ENCODE measurements at places on chromosomes 3 and 15.

DNA sequence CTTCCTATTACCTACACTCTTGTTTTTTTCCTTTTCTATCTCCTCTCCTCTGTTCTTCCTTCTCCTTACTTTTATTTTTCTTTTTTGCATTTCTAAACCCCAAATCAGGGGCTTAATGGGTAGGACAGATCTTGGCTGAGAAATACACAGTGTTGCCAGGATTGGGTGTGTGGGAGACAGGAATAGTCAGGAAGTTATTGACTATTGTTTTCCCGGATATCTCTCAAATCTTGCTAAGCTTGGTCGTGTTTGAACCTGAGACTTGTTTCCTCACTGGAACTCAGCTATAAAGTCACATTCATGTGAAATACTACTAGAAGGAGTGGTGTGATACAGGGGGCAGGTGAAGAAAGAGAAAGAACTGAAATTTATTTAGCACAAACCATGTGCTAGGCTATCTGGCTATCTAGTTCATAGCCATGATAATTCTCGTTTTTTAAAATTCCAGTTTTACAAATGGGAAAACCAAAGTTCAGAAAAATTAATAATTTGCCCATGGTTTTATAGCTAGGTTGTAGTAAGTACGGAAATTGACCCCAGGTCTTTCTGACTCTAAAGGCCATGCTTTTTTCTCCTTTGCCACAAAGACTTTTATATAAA is 343.2 kb upstream of the UMPS start:
- no peak for DNase-seq

- DNase-seq, result no peak
Measured at GRCh38 chr3:10194328-10195071, 29.8 kb downstream of the IRAK2 start.

GRCh38 chr3:46993292-46993691 is 13.8 kb downstream of the NBEAL2 start:
- DNase-seq, result no peak

DNA sequence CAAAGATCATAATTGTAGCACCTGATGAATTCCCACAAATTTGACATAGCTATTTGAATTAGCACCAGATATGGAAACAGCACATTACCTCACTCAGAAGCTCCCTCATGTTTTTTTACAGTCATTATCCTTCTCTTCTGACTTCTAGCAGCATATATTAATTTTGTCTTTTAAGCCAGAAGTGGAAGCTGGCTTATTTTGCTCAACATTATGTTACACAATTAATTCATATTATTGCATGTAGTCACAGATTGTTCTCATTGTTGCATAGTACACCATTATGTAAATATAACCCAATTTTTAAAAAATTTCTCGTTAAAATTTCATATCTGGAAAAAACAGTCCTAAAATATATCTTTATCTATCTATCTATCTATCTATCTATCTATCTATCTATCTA is 762.3 kb downstream of the TUSC7 start:
- no peak for DNase-seq

GRCh38 chr3:134080761-134081160 is 51.0 kb upstream of the SLCO2A1 start:
- DNase-seq, result no peak

DNA sequence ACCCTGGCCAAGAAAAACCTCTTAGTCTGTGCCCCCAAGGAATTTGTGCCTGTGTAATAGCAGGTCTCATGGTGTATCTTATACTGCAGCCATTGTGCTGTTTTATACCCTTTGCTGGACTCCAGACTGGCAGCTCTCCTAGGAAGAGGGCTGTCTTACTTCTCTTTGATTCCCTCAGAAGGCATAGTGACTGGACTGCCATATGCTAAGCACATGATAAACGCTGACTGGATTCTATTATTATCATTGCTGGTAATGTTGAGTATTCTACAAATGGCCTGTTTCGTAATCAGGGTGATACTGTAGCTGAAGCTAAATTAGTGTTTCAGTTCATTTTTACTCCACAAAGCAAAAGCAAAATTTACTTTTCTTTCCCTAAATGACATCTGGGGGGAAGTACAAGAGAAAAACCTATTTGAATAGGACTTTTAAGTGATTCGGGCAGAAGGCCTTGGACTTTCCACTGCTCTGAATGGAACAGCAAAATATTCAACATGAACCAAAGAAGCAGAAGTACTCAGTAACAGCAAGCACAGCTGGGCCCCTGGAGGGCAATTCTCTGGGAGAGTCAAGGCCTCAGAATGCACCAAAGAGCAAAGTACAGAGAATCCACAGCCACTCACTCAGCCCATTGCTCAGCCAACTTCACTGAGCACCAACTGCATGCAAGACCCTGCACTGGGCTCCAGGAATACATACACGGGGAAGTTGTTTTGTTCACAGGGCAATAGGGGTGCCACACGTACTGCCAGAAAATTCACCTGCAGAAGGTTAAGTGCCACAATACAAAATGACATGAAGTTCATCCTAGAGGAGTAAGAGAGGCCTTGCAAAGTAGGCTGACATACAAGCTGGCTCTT is 7.9 kb upstream of the BCL2A1 start:
- DNase-seq, result no peak

- no peak for DNase-seq
Measured at GRCh38 chr3:100032243-100032642, 82.1 kb downstream of the FILIP1L start.

DNA sequence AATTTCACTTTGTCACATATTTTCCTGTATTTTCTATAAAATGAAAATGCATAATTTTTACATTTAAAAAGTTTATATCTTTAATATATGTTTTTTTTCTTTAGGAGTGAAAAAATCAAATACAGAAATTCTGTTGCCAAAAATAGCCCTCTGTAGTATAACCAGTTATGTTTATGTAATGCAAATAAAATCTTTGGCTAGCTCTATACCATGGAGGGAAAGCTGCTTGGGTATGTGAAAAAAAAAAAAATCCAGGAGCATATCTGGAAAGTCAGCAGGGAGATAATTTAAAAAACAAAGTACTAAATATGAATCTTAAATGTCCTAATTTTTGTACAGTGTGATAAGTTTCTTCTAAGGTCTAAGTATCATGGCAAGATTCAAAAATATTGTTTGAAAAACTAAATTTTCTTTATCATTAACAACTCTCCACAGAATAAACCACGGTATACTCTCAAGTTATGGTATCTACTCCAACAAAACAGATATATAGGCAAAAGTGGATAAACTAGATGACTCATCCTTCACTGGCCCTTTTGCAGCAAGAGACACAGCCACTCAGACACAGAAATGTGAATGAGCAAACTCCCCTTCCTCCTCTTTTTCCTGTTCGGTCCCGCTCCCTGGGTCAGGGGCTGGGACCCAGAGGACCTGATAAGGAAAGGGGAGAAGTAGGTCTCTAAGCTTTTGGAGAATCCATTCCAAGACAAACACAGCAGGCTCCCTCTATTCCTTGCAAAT is 66.6 kb downstream of the PDZRN3 start:
- DNase-seq, result no peak

GRCh38 chr3:35601959-35602358 is 37.4 kb upstream of the ARPP21 start:
- no peak for DNase-seq

GRCh38 chr3:156620260-156620659 is 54.1 kb upstream of the TIPARP start:
- no peak for DNase-seq

GRCh38 chr3:23202203-23202920 is 765 bp upstream of the UBE2E2 start:
- no peak for DNase-seq

DNA sequence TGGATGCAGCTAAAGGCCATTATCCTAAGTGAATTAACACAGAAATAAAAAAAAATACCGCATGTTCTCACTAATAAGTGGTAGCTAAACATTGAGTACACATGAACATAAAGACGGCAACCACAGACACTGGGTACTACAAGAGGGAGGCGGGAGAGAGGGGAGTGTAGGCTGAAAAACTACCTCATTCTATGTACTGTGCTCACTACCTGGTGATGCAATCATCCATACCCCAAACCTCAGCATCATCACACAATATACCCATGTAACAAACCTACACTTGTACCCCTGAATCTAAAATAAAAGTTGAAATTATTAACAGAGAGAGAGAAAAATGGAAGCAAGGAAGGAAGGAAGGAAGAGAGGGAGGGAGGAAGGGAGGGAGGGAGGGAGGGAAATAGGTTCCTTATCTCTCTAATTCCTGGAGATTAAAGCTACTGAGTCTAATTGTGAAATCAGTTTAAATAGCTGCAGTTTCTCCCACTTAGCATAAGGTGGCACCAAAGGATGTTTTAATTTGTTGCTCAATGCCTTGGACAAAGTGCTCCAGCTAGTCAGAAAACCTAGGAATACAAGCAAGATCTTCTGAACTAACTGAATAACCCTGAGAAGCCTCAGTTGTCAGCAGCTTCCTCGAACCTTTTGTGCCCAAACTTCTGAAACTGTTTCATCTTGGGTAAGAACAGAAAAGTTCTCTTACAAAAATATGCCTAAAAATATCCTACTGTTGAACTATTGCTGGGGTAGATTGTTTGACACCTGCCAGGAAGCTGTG is 79.4 kb upstream of the ATP11B start:
- no peak for DNase-seq

DNA sequence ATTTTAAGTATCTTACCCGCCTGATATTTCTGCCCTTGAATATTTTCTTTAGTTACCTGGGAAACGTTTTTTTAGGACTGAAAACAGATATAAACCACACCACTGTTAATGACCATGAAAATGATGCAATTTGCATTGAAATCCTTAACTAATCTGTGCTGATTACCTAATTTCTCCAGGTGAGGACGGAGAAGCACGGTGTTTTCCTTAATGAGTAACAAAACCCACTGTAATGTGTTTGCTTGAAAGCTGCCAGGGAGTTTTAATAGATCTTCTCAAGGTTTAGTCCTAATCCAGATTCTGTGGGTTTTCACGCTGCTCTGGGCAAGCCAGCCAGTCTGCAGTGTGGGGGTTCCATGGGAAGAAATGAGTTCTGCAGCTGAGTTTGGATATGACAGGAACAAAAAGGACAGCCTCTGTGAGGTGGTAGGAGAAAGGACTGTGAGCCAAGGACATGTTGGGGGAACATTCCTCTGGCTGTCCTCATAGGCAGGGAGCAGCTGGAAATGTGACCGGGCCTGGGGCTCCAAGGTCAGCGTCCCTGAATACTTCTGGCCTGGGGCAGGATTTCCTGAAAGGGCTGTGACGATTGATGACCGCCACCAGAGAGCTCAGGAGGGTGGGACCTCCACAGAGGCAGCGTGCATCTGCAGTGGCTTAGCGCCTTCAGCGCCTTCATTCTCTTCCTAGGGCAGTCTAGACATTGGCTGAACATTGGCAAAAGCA is 18.6 kb downstream of the THSD4 start:
- no peak for DNase-seq

DNA sequence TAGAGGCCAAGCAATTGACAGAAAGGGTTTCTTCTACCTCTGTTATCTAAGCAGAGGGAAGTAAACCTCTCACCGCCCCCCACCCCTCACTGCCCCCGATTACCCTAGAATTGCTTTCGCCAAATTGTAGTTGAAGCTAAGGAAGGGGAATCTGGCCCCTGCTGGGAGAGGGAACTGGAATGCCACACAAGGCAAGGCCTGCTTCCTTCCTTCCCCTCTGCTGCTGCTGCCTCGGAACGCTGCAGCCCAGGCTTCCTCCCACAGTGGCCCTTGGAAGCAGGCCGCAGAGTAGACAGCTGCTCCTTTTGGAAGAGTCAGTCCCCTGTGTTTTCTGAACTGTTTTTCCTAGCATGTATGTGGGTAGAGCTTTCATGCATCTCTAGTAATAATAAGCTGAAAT is 21.6 kb downstream of the RLBP1 start:
- DNase-seq, result no peak

DNA sequence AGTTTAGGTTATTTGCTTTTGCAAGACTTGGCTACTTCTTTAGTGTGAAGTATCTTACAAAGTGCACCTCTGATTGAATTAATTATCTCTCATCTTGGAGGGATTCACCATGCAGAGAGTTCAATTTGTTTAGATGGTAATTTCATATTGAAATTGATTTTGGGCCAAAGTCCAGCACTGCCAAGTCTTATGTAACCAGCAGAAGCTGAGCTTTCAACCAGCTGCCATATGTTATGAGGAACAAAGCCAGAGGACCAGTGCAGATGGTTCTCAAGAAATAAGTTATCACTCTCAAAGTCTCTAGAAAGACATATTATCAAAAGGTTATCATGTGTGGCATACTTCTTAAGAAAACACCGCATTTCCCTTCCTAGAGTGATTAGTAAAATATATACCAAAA is 29.0 kb downstream of the ABHD6 start:
- no peak for DNase-seq

DNA sequence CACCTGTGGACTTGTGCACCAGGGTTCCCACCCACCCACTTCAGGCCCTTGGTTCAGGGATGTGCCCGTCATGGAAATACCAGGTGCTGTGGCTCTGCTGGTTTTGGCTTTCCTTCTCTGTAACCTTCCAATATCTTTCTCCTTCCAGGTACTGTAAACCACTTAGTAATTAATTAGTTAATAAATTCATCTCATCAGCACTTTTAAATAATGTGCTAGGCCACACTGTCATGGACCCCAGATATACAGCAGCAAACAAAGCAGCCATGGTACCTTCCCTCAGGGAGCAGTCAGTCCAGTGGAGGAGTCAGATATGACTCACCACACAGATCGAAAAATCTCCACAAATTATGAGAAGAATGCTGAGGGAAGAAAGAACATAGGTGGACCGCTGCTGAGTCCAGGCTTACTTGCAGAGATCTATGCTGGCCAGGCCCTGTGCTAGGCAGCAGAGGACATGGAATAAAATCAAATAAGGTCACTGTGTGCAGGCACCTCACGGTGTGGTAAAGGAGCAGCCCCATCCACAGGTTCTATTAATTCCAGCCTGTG is 6.8 kb upstream of the GATA2 start:
- no peak for DNase-seq

- DNase-seq, result no peak
Measured at GRCh38 chr15:60883691-60884640, 345.1 kb downstream of the RORA start.

DNA sequence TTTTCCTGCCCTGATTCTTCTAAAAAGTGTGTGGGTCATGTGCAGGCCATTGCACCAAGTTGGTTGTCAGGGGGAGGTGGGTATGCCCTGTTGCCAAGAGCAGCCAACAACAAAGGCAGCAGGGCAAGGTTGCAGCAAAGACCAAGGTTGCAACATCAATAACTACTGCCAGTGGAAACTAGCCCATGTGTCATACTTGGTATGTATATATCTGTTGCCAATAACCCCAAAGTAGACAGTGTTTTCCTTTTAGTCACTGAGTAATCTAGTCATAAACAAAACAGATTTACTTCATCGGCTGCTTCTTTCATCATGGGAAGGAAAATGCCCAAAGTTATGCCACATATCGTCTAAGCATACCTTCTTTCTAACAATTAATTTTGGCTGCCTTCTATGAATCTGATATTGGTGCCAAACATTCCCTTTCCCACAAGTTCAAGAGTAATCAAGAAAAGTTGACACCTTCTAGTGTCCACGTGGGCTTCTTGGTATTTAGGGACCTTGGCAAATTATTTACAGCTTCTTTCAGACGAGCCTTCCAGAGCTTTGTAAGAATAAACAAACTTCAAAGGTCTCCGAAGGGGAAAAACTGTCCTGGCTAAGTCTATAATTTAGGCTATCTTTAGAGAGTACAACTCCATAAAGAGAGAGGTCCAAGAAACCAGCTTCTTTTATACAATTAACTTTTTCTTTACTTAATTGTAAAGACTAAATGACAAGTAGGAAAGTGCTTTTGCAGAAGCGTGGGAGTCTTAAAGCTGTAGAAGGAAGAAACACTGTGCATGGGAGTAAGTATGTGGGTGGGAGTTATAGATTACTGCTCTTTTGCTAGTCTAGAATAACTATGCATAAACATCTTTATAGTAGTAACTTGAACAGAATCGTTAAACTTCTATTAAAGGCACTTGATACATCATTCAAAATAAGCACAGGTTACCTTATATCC is 10.0 kb upstream of the MBNL1 start:
- DNase-seq, result no peak

Data from stimulated activated CD8-positive, alpha-beta memory T cell treated with anti-CD3 and anti-CD28 coated beads, Interleukin-4, amount 100 ng/mL, for 1 hour (primary cell).